ENCODE measurements at places on chromosomes 12 and 14. TPM values are rescaled to one million over a fixed set of nuclear protein-coding genes. Genes with fewer than 3 reads are reported as not detected.

CLEC2D gene
- 18.6 TPM for total RNA-seq

CD163L1 gene
- 1.7 TPM for total RNA-seq

SPTB gene
- total RNA-seq: 2.5 TPM

PRH2 gene
- total RNA-seq: not detected

BMP4 gene
- 31.4 TPM for total RNA-seq

NRIP2 gene
- total RNA-seq: 10.0 TPM

Measured in sigmoid colon (tissue), 7 donors.